HuH-7 (cell line): ENCODE measurements at places on chromosomes 1 and 21.

- DNase-seq = no peak
These were observed 48.4 kb downstream of the CCN1 start for GRCh38 chr1:85628791-85629531.

- no peak for DNase-seq
These were observed 86.8 kb downstream of the HLX start for GRCh38 chr1:220966041-220966440.

- no peak for DNase-seq
These were observed 63.2 kb downstream of the FAM163A start for GRCh38 chr1:179806333-179806732.

- DNase-seq = no peak
These were observed 6.6 kb upstream of the MMP23B start for GRCh38 chr1:1625404-1625775.

DNA sequence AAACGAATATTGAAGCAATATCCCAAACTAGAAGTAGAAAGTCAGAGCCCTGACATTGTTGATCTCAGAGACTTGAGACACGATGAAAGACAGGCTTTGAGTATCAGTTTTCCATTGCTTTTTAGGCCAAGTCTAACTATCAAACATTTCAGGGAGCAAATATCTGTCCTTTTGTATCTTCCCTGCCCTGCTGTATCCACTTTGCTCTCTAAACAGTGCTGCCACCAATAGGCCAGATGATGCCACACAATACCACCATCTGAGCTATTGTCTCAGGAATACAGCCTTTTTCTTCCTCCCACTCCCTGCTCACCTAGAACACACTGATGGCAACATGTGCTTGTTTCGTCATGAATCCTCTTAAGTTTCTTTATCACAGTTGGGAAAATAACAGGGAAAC, 62.6 kb upstream of the SPAG17 start:
- DNase-seq = peak; percentile 4

- DNase-seq = no peak
These were observed 6.0 kb upstream of the ADGRL4 start for GRCh38 chr1:79012500-79012899.

GRCh38 chr1:206951318-206952100, 5.2 kb upstream of the PIGR start:
- DNase-seq = peak; percentile 69

DNA sequence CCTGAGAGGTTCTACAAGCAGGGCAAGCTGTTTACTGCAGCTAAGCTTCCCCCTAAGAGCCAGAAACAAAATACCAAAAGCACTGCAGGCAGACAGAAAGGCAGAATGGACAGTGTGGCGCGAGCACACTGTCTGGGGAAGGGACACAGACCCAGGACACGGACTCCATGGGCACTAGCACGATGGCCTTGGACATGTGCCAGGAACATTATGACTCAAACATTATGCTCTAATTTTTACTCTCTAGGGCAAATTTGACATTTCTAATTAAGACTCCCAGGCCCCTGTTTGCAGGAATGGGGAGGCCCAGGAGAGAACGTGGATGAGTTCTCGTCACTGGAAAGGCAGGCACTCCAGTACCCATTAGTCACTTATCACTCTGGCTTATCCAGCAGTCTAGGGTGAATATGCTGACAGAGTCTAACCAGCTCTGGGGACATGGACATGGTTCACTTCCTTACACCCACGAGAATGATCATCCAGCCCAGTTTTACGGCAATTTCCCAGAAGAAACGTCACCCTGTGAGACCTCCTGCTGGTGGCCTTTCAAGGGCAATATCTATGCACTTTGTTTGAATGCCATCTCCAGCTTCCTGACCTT, 45.1 kb downstream of the CAPN8 start:
- no peak for DNase-seq

DNA sequence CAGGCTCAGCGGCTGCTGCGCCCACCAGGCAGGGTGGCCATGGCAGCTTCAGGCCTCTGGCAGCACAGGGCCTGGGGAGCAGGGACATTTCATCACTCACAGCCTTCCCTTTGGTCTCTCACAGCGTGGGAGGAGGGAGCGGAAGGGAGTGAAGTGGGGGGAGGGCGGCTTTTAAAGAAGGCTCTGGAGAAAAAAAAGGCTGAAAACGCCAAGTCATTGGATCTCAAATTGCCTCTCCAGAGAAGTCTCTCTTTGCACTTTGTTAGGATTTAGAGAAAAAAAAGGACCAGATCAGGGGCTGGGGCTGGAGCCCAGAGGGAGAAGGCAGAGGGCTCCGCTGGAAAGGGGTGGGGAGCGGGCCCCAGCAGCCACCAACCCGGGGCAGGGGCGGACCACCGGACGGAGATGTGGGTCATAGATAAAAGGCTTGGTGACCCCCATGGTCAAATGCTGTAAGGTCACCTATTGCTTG, 209.9 kb downstream of the GRIK3 start:
- DNase-seq = no peak

DNA sequence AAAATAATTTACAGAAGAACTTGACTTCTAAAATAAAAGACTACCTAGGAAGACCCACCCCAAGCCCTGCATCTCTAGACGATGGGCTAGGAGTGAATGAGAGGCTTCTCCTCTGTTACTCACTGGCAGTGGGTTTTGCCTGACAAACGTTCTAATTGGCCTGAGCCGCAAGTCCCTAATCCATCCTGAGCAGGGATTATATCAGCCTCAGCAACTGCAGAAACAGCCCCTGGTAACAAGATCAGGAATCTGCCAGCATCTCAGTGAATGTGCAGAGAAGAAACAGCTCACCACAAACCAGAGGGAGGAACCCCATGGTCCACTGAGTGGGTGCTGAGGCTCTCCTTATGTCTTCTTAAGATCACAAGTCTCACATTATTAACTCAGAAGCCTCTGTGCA, 240.6 kb downstream of the BRINP2 start:
- DNase-seq = no peak

- peak; percentile 96 for DNase-seq
These were observed 4.1 kb upstream of the TFAP2E start for GRCh38 chr1:35568975-35569395.

DNA sequence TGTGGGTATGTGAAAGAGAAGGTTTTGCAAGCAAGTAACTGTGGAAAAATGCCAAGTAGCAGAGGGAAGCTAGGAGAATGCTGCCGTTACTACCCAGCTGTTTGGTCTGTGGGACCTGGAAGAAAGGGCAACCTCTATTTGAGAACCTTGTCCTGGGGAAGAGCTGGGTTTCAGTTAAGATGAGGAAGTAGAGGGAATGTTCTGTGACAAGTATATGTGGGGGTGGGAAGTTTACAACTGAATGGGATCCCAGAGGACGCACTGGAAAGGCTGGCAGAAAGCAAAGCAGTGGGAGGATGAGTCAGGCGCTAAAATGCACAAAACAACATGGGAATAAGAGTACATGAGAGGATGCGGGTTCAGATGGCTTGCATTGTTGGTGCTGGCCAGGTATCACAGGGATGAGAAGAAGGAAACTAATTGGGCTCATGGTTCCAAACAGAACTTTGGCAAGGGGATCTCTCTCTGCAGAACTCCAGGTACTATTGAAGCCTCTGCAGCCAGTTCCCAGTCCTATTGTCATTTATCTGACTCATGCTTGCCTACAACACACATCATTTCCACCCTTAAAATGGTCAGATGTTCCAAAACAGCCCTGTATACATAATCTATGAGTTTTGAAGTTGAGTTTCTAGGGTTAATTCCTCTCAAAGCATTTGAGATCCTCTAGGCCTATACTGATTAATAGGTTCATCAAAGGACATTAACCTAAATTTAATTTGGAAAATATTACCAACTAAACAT, 88.5 kb upstream of the VAV3 start:
- no peak for DNase-seq

GRCh38 chr1:162191396-162192305, 122.2 kb downstream of the NOS1AP start:
- no peak for DNase-seq

- no peak for DNase-seq
These were observed 254.8 kb downstream of the LTN1 start for GRCh38 chr21:28737674-28738419.

DNA sequence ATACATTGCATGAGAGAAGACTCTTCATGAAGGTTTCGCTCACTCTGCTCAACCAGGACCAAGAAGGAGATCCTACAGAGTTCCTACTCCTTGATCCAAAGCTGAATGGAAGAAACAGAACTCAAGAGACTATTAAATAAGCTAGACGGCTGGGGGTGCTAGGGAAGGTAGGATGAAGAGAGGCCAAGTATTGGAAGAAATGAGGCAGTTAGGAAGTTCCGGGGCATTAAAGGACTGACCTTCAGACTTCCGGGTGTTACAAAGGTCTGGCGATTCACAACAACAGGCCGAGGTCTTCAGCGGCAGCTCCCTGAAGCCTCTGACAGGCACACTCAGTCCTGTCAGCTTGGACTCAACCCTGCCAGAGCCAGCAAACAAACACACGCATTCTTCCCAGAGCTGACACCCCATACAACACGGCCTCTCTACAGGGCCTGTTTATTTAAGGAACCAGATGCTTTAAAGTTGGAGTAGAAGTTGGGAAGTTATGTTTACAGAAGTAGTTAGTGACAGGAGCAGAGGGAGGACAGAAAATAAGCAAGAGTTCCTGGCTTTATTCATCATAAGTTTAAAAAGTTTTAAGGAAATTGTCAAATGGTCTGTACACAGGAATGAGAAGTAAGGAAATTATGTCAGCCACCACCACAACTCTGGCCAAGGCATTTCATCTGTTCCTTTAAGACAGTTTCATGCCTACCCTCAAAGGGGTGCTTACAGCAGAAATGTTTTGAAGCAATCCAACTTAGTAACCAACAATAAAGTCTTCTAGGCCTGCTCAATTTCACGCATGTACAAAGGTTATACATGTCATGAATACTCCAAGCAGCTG, 4.7 kb downstream of the SORT1 start:
- peak; percentile 72 for DNase-seq

DNA sequence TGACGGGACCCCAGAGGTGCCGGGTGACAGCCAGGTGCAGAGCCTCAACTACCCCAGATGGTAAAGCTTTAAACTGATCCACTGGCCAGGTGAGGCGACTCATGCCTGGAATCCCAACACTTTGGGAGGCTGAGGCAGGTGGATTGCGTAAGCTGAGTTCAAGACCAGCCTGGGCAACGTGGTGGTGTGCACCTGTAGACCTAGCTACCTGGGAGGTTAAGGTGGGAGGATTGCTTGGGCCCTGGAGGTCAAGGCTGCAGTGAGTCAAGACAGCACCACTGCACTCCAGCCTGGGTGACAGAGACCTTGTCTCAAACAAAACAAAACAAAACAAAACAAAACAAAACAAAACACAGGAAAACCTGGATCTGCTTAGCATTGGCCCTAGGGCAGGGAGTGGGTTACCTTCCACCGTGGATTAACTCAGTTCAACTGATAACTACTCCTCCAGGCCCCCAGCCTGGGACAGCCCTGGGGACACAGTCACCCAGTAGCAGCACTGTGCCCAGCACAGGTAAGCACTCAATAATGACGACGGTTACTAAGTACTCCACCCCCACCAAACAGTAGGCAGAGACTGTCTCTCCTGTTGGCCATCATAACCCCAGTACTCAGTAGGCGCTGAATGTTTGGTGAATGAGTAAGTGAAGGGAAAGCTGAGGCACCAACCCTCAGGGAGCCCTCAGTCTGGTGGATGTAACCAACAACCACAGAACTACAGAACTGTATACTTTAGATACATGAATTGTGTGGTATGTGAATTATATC, 21.6 kb downstream of the SLC66A1 start:
- DNase-seq = no peak

DNA sequence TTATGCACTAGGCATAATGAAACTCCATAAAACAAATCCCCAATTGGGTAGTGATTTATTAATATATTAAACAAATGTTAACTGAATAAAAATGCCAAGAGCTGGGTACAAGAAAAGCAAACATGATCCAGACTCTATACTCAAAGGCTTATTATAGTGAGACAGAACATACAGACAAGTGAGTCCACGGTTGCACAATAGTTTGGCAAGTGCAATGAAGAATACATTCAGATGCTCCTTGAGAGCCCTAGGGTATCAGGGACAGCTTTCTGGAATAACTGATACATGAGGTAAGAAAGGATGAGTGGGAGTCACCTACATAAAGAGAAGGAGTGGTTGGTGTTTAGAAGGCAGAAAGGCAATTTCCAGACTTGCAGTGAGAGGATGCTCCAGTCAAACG, 85.1 kb downstream of the VAV3 start:
- no peak for DNase-seq

DNA sequence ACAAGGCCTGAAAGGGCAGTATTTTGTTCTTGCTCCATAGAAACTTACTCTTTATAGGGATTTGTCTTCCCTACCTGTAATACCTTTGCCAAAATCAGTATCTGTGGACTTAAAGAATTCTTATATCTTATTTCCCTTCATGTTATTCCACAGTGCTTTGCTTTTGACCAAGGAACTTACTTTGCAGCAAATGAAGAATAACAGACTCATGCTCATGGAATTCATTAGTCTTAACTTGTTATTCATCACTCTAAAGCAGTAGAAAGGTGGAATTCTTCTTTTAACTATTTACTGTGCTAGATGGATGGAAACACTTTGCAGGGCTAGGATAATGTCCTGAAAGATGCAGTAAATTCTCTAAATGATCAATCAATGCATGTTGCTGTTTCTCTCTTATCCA, 45.9 kb downstream of the DUSP10 start:
- DNase-seq = no peak

DNA sequence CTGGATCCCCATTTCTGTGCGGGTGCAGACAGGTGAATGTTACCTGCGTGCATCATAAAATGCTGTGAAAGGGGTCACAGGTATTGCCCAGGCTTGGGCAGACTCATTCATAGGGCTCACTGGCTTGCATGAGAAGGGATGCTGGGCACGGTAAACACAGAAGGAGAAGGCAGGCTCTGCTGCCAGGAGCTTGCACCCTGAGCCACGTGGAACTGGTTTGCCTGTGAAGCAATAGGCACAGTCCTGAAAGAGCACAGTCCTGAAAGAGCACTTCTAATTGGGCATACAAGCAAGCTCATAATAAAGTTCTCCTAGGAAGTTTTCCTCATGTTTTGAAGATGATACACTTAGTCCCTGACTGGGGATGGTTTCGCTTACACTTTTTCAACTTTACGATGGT, 40.9 kb downstream of the GALNT2 start:
- no peak for DNase-seq

GRCh38 chr1:17978016-17978415, 129.6 kb upstream of the IGSF21 start:
- no peak for DNase-seq

GRCh38 chr1:180345148-180345547, 115.1 kb downstream of the LHX4 start:
- no peak for DNase-seq

- DNase-seq = peak; percentile 47
These were observed at the start of gene DDAH1 for GRCh38 chr1:85465099-85465785. DDAH1 (minus strand) TSS chr1:85465159; CDS start chr1:85465045, 114 bp downstream.

- DNase-seq = no peak
These were observed 128.3 kb upstream of the HMGB4 start for GRCh38 chr1:33735624-33736023.

GRCh38 chr1:218669431-218669830, 324.3 kb downstream of the TGFB2 start:
- DNase-seq = no peak

- peak; percentile 96 for DNase-seq
These were observed 8.6 kb upstream of the CALML6 start for GRCh38 chr1:1906185-1907097.

DNA sequence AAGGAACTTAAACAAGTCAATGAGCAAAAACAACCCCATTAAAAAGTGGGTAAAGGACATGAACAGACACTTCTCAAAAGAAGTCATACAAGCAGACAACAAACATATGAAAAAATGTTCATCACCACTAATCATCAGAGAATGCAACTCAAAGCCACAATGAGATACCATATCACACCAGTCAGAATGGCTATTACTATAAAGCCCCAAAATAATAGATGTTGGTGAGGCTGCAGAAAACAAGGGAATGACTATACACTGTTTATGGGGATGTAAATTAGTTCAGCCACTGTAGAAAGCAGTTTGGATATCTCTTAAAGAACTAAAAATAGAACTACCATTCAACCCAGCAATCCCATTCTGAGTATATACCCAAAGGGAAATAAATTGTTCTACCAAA, 51.2 kb downstream of the MRPL39 start:
- DNase-seq = no peak
